ENCODE measurements at places on chromosomes 5 and 9.

DNA sequence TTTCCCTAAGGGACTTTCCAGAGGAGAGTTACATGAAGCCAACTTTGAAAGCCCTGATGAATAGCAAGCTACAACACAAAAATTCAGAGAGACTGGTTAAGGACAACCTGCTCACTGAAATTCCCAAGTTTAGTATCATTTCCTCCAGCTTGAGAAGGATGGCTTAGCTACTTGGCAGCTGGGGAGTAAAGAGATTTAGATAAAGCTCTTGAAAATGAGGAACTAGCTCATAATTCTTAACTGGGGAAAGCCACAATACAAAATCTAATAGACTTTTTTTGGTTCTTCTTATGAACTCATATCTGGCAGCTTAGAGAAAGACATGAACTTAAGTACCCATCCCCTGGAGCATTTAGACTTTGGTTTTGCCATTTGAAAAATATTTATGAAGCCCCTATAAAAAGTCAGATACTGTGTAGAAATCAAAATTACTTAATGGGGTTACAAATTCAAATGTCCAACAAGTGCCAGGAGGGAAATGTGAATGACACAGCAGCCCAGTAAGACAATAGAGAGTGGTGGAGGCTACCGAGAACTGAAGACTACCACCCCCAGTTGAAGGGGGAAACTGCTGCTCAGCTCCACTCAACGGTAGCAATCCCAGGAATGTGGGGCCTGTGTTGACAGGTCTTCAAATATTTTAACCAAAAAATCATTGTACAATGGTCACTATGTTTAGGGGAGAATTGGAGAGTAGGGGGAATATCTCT, 79.4 kb upstream of the ADRB2 start:
- no peak for DNase-seq

GRCh38 chr9:6123416-6123815, 92.2 kb upstream of the IL33 start:
- DNase-seq = no peak

- DNase-seq = no peak
Measured at GRCh38 chr5:172403189-172403796, 51.0 kb downstream of the SH3PXD2B start.

GRCh38 chr5:4230786-4231641, 635.4 kb downstream of the IRX1 start:
- no peak for DNase-seq

DNA sequence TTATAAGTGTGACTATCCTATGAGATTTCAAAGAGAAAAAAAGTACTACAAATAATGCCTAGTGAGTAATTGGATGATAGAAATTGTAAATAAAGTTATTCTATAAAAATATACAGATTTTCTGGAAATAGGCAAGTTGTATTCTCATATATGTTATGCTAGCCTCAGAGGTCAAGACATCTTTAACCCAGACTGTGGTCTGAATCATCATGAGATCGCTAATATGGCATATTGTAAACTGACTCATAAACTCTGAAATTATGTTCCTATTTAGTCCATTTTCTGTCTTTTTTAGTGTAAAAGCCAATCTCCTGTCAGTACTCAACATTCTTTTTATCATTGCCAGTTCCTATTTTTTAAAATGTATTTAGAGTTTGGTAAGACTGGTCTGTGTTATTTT, 14.2 kb downstream of the LOX start:
- no peak for DNase-seq
